IMR-90 (cell line): ENCODE measurements at places on chromosomes 4 and X. TPM values are rescaled to one million over a fixed set of nuclear protein-coding genes. Genes with fewer than 3 reads are reported as not detected.

Gene CNGA1
- not detected in 2 replicates for total RNA-seq

Gene EPHA5
- under 0.01 and 0.18 TPM in 2 replicates for total RNA-seq

Gene ZCCHC12
- total RNA-seq: under 0.01 TPM in 1 of 2 replicates, not detected in the other

Gene C4orf36
- 0.18 and 0.28 TPM in 2 replicates for total RNA-seq

Gene PDLIM3
- total RNA-seq: 8.9 and 11.7 TPM in 2 replicates
